Inflammatory macrophage treated with lipopolysaccharide for 4 hours (primary cell): ENCODE measurements at places on chromosomes 2 and 18.

- peak; percentile 44 for DNase-seq
These were observed 57.2 kb downstream of the TSHZ1 start for GRCh38 chr18:75267643-75268363.

DNA sequence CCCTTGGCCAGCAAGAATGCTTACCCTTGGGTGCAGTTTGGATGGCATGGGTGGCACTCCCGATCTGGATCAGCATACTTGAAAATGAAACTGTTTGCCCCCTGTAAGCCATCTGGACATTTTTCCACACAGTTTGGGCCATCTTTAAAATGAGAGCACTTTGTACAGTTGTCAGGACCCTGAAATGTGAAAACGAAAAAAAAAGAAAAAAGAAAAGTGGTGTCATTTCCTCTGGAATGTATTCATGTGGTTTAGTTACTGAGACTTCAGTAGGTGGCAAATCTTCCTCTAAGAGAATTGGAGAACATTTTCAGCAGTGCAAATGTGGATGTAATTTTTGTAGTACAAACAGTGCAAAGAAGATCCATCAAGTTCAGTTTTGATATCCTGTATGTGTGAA, 873.3 kb downstream of the ERBB4 start:
- no peak for DNase-seq

DNA sequence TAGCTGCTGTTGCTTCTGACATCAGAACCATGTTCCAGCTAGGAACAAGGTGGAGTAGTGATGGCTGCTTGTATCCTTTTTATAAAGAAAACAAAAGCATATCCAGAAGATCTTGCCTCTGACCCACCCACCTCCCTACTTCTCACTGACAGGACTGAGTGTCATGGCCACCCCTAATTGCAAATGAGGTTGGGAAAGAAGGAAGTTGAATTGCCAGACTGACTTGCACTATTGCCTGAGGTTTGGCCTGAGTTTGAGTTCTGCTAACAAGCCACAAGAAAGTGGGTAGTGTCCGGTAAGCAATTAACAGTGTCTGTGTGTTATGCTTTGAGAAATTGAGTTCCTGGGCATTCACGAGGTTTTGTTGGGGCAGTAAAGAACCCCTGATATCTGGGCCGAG, 22.8 kb downstream of the SGPP2 start:
- DNase-seq, result peak; percentile 88

- DNase-seq, result no peak
These were observed 282.2 kb downstream of the CYP26B1 start for GRCh38 chr2:71865391-71865965.

- DNase-seq, result no peak
These were observed 1.6 kb upstream of the SLC5A7 start for GRCh38 chr2:107984707-107985106.

DNA sequence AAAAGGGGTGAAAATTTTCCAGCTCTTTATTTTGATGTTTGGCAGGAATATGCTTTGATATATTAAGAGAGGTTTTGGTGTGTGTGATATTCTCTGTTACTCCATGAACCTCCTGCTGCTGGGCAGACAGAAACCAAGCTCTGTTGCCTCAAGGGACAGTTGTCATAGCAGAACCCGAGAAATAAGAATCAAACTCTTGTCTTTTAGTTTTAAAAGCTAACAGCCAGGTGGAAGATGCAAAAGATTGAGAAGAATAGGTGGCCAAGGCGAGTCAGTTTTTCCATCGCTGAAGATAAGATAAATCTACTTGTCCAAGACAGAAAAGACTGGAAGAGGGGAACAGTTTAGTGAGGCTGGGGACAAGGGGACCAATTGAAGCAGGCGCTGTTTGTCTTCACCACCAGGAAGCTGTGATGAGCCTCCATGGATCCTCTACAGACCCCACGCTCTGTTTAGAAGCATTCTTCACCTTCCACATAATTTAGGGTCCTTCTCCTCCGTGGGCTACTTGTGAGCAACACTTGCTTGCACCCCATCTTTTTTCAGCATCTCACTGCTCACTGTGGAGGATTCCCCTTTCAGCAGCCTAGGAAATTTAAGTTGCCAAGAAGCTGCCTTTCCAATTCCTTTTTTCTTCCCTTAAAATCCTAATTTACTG, 23.9 kb downstream of the PMAIP1 start:
- no peak for DNase-seq

GRCh38 chr2:218221000-218221399, 4.0 kb downstream of the ARPC2 start:
- peak; percentile 39 for DNase-seq

DNA sequence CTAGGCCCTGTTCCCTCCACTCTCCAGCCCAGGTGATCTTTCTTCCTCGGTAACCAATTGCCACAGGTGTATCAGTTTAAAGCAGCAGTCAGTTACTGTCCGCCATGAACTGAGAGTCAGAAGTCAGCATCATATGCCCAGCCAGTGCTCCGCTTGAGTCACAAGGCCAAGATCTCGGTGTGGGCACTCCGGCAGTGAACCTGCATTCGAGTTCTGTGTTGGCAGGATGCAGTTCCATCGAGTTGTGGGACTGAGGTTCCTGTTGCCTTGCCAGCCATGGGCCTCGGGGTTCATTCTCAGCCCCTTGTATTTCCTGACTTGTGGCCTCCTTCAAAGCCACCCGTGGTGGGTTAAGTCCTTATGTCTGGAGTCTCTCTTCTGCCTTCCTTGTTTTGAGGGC, 3.1 kb upstream of the TMEM185B start:
- DNase-seq, result no peak

DNA sequence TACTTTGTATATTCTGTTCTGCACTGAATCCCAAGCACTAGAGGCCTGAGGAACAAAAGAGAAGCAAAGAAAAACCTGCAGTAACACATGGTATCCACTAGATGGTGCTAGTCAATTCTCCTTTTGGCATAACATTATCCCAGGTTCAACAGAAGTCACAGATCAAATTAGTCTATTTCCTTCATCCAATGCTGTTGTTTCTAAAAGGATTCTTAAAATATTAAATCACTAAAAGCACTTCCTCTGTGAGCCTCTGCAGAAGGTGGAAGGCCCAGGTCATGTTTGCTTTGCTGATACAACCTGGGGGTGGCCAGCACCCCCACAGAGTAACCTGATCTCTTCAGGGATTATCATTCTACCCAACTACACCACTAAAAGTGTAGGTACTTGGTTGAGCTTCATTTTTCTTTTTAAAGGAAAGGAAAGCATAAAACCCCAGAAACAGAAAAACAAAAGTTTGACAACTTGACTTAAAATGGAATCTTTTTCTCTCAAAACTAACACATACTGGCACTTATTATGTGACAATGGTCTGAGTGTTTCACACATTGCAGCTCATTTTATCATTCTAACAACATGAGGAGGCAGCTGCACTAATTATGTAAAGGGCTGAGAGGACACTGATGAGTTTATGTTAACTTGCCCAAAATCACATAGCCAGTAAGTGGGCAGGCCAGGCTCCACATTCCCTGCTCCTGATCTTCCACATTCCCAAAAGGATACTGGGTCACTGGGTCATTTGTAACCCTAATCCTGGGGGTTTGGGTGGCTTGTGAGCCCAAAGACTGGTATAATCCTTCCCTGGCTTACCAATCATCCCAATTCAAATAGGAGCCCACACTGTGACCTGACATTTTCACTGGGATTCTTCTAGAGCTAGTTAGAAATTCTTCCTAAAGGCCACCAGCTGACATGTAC, 66.8 kb upstream of the DNER start:
- DNase-seq, result peak; percentile 46

GRCh38 chr2:43268066-43268953, 41.9 kb upstream of the ZFP36L2 start:
- peak; percentile 27 for DNase-seq

- peak; percentile 82 for DNase-seq
These were observed 39.6 kb downstream of the EMX1 start for GRCh38 chr2:72956936-72957335.

- DNase-seq, result no peak
These were observed 32.5 kb downstream of the HPCAL1 start for GRCh38 chr2:10335046-10335840.

GRCh38 chr2:25586726-25587144, 86.6 kb downstream of the DTNB start:
- DNase-seq, result no peak

DNA sequence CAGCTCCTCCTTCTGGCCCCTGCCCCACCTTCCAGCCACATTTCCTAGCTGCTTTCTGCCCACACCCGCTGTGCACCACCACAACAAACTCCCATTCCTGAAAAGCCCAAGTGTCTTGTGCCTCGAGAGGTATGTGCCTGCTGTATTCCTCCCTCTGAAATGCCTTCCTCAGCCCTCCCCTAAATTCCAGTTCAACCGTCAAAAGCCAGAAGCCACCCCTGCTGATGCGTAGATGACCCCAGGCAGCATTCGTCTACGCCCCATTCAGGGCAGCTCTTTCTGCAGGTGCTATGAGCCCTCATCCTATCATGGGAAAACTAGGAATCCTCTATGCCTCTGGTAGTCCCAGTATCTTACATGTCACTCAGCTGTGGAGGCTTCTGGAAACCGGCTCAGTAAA, 71.7 kb downstream of the DNMT3A start:
- no peak for DNase-seq

GRCh38 chr2:55965276-55965675, 41.7 kb upstream of the EFEMP1 start:
- DNase-seq, result no peak

DNA sequence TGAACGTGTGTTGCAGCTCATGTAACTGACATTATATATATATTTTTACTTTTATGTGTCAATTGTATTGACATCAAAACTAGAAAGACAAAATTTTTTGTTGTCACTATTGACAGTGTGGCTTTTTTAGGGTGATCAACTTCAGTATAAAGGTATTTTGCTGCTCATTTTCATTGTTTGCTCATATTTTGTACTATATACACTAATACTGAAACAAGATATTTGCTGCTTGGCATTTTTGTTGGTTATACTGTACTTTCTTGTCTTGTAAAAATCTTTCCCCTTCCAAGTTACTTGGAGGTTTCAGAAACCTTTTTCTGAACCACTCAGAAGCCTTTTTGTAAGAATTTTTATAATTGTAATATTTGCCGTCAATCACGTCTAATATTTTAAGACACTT, 16.5 kb downstream of the AFTPH start:
- DNase-seq, result no peak

DNA sequence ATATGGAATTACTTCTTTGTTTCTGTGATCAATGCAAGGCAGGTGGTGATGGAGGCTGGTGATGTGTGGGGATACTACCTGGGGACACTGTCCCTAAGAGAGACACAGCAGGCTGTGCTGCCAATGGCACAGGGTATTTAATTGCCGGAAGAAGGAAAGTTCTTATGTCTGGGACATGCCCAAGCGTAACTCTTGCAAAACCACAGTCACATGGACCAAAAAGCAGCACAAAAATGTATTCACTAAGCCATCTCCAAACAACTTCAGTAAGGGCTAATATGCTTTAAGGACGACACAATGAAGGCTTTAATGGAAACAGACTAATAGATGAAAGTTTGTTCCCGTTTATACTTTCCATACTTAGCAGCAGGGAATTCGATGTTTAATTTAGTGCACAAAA, 49.7 kb upstream of the AP1S3 start:
- DNase-seq, result peak; percentile 73

DNA sequence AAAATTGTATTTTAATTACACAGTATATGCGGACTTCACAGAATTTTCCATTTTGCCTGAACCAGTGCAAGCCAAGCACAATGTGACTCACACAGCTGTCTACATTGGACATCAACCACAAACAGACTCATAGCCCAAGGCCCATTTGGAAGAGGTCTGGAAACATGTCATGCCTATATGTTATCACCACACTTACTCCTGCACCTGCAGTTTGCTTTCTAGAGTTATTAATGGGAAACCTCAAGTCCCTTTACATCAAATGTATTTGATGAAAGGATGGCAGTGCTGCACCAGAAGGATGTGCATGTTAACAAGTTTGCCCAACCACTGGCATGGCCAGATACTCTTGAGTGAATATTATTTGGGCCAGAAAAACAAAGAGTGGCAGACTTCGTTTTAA, 548.9 kb upstream of the CDH2 start:
- DNase-seq, result no peak

DNA sequence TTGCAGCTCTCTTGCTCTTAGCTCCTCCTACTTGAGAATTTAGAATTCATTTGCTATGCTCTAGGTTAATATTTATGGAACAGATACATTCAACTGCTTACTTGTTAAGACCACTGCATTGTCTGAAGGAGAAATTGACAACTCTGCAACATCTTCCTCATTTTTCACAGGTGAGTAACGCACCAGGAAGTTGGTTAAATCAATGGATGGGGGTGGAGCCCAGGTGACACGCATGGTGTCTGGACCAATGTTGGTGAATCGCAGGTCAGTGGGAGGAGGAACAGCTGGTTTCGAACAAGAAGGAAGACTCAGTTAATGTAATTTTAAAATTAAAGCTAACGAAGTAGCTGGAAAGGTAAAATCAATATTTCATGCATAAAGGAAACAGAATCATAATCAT, 44.3 kb downstream of the FN1 start:
- no peak for DNase-seq

- no peak for DNase-seq
These were observed 58.9 kb upstream of the FAM136A start for GRCh38 chr2:70360661-70361270.

DNA sequence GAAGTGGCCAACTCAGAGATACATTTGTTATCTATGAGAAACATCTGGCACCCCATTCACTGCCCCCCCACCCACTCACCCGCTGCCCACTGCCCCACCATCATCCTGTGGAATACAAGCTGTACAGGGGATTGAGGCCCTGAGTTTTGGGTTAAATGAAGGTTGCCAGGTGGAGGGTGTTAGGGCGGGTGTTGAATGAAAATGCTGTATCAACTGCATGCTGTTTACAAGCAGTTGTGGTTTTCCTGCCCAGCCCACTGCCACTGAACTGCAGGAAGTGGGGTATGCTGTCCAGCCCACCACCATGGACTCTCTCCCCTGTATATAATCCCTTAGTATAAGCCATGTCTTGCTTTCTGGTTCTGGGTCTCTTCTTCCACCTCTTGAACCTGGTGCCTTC, 481.9 kb downstream of the METTL4 start:
- no peak for DNase-seq

- DNase-seq, result peak; percentile 8
These were observed 101.4 kb downstream of the PLA2R1 start for GRCh38 chr2:159961037-159961436.

- no peak for DNase-seq
These were observed 168.4 kb downstream of the ZFP36L2 start for GRCh38 chr2:43057742-43058725.

GRCh38 chr2:105406221-105406620, 7.4 kb upstream of the FHL2 start:
- DNase-seq, result no peak
